Neural crest cell (in vitro differentiated cells): ENCODE measurements at places on chromosomes 13 and 19. TPM values are rescaled to one million over a fixed set of nuclear protein-coding genes. Genes with fewer than 3 reads are reported as not detected.

- H3K4me1 ChIP-seq = peaks cover 11% of the 10 kb centered on the region
- DNase-seq = no peak
- no peak overlapping the region for H3K4me3 ChIP-seq
- H3K27ac ChIP-seq = no peak overlapping the region
- no peaks in the 10 kb centered on the region for H3K27me3 ChIP-seq
- no peaks in the 10 kb centered on the region for H3K36me3 ChIP-seq
Observed at GRCh38 chr19:14349426-14349825, 31.8 kb upstream of the ADGRE5 start.

Gene BEST2
- not detected in 2 replicates for total RNA-seq

DNA sequence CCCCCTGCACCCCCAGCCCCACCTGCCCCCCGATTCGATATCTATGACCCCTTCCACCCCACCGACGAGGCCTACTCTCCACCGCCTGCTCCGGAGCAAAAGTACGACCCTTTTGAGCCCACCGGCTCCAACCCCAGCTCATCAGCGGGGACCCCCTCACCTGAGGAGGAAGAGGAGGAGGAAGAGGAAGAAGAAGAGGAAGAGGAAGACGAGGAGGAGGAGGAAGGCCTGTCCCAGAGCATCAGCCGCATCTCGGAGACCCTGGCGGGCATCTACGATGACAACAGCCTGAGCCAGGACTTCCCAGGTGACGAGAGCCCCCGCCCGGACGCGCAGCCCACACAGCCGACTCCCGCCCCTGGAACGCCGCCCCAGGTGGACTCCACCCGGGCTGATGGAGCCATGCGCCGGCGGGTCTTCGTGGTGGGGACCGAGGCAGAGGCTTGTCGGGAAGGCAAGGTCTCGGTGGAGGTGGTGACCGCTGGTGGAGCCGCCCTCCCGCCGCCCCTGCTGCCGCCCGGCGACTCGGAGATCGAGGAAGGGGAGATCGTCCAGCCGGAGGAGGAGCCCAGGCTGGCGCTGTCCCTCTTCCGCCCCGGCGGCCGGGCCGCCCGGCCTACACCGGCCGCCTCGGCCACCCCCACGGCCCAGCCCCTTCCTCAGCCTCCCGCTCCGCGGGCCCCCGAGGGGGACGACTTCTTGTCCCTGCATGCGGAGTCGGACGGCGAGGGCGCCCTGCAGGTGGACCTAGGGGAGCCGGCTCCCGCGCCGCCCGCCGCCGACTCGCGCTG, 9.2 kb downstream of the SCAF1 start:
- DNase-seq = no peak
- peaks cover 3% of the 10 kb centered on the region for H3K36me3 ChIP-seq
- no peak overlapping the region for H3K4me3 ChIP-seq
- H3K27ac ChIP-seq = no peak overlapping the region
- H3K27me3 ChIP-seq = no peaks in the 10 kb centered on the region
- H3K4me1 ChIP-seq = no peaks in the 10 kb centered on the region

Gene KIR2DL1
- not detected in 2 replicates for total RNA-seq

DNA sequence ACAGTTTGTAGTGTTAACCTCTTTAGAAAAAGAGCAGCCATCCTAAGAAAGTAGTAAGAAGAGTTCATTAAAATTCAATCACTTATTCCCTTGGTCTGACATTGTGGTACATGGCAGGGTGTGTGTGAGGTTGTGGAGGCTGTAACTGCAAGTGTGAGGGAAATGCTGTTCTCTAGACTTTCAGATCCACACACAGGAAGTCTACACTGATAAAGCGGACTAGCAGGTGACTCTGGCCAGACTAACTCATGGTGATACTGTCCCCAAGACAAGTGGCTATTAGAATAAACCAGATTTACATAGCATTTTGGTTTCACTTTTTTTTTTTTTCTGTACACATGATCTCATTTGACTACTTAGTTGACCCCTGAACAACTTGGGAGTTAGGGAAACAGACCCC, 10.0 kb downstream of the MTIF3 start:
- DNase-seq = no peak
- H3K27ac ChIP-seq = no peak overlapping the region
- no peaks in the 10 kb centered on the region for H3K4me1 ChIP-seq
- H3K36me3 ChIP-seq = peaks cover 10% of the 10 kb centered on the region

DNA sequence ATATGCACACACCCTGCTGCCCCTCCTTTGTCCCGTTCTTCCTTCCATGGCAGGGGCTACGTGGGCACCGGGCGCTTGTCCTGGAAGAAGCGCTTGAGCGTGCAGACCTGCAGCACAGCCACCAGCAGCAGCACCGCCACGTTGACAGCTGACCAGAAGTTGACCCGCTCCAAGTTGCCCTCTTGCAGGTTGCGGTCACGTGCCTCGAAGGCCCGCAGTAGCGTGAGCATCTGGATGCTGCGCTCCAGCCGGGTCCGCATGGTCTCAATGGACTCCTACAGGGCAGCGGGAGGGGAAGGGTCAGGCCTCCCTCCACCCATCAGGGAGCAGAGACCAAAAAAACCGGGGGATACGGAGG, 3.1 kb downstream of the TMED1 start:
- no peak for DNase-seq
- no peak overlapping the region for H3K4me3 ChIP-seq
- H3K27ac ChIP-seq = no peak overlapping the region
- peaks cover 10% of the 10 kb centered on the region for H3K36me3 ChIP-seq
- peaks cover 10% of the 10 kb centered on the region for H3K27me3 ChIP-seq

- H3K27ac ChIP-seq = no peak overlapping the region
- H3K4me3 ChIP-seq = peak overlapping the region; percentile 90
- peaks cover 23% of the 10 kb centered on the region for H3K4me1 ChIP-seq
- no peak for DNase-seq
Observed at GRCh38 chr19:12953799-12954611, 3.0 kb downstream of the GADD45GIP1 start.

GRCh38 chr13:49786401-49787008, 6.0 kb downstream of the KPNA3 start:
- peaks cover 49% of the 10 kb centered on the region for H3K4me1 ChIP-seq
- H3K4me3 ChIP-seq = peak overlapping the region; percentile 0
- no peak overlapping the region for H3K27ac ChIP-seq
- H3K27me3 ChIP-seq = no peaks in the 10 kb centered on the region
- no peak for DNase-seq

Gene IGFL3
- not detected in 2 replicates for total RNA-seq

GRCh38 chr13:109840201-109840892, 54.0 kb upstream of the IRS2 start:
- H3K4me1 ChIP-seq = peaks cover 18% of the 10 kb centered on the region
- no peaks in the 10 kb centered on the region for H3K36me3 ChIP-seq
- peaks cover 41% of the 10 kb centered on the region for H3K27me3 ChIP-seq
- no peak overlapping the region for H3K27ac ChIP-seq
- no peak for DNase-seq
- no peak overlapping the region for H3K4me3 ChIP-seq

DNA sequence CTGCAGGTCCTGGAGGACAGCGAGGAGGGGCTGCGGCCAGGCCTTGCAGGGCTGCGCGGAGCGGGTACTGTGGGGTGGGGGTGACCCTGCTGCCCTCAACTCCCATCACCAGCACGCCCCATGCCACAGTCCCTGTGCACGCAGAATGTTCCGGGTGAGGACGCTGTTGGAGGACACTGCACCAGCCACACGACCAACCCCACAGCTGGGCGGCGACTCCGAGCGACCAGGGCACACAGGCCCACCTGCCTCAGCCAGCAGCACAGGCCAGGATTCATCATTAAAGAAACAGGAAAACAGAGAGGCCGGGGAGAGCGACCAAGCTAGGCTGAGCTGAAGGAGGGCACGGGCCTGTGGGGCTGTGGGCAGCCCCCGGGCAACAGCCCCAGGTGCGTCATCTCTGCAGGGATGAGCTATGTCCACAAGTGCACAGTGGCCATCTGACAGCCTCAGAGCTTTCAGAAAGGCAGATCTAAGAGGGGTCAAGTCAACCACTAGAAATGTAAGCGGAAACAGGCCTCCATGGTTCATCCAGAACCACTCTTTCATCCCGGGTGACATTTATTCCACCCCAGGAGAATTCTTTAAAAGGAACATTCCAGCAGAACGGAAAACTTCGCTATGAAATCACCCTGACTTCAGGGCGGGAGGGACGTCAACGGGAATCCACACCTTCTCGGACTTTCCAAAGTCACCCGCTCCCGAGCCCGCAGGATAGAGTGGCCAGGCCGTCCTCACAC, 1.5 kb downstream of the GAS6 start:
- DNase-seq = no peak
- H3K27ac ChIP-seq = no peak overlapping the region
- H3K4me1 ChIP-seq = peaks cover 56% of the 10 kb centered on the region

DNA sequence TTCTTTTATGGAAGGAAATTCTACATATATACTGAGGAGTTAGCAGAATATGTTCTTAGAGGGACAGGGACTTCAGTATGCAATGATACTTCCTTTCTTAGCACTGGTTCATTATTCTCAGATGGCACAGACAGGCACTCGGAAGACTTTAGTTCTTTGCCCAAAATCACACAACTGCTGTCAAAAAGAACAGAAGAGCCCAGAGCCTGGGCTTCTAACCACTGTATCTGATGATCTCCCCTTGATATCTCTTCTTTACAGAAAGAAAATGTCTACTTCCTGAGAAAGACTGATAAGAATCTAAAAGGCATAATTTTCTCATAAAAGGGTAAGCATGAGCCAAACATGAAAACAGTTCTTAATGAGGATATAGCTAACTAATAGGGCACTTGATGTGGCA, 2034.2 kb upstream of the PRR20A start:
- no peaks in the 10 kb centered on the region for H3K27me3 ChIP-seq
- no peak overlapping the region for H3K4me3 ChIP-seq
- H3K27ac ChIP-seq = no peak overlapping the region
- DNase-seq = no peak
- H3K36me3 ChIP-seq = no peaks in the 10 kb centered on the region
- H3K4me1 ChIP-seq = no peaks in the 10 kb centered on the region

GRCh38 chr13:73989244-73989843, 144.9 kb downstream of the KLF12 start:
- H3K27ac ChIP-seq = peak overlapping the region; percentile 6

GRCh38 chr19:21519488-21519887, 14.1 kb downstream of the ZNF429 start:
- no peak for DNase-seq
- H3K4me1 ChIP-seq = no peaks in the 10 kb centered on the region
- H3K36me3 ChIP-seq = peaks cover 67% of the 10 kb centered on the region
- H3K27me3 ChIP-seq = no peaks in the 10 kb centered on the region
- H3K4me3 ChIP-seq = no peak overlapping the region

- H3K27me3 ChIP-seq = no peaks in the 10 kb centered on the region
- no peak overlapping the region for H3K4me3 ChIP-seq
- H3K27ac ChIP-seq = no peak overlapping the region
- no peaks in the 10 kb centered on the region for H3K4me1 ChIP-seq
Observed at GRCh38 chr13:80509264-80509663, 168.3 kb upstream of the SPRY2 start.

Gene ZNF559
- total RNA-seq = 24.0 and 26.5 TPM in 2 replicates

Gene C5AR2
- not detected in 2 replicates for total RNA-seq

DNA sequence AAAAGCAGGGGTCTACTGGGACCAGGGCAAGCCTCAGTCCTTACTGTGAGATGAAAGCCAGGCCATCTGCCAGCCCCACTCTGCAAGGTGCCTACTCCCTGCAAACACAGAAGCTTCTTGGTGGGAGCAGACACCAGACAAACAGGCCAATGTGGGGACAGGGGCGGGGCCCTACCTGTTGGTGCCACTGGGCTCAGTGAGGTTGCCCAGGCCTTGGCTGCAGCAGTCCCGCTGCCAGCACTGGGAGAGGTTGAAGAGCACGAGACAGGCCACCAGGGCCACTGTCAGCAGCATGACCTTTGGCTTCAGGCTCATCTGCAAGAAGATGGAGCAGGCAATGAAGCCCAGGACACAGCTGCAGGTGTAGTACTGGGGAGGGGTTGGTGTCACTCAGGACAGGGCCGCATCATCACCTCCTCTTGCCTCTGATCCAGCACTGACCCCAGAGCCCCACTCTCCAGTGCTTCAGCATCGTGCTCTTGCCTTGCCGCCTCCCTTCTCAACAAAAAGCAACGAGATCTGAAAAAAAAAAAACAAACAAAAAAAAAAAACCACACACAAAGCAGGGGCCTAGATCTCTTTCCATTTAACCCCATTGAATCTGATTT, 72.6 kb downstream of the NBEA start:
- no peak overlapping the region for H3K27ac ChIP-seq
- peaks cover 2% of the 10 kb centered on the region for H3K36me3 ChIP-seq
- H3K4me3 ChIP-seq = no peak overlapping the region
- no peak for DNase-seq
- no peaks in the 10 kb centered on the region for H3K27me3 ChIP-seq

Gene KCNRG
- 1.1 and 1.4 TPM in 2 replicates for total RNA-seq

DNA sequence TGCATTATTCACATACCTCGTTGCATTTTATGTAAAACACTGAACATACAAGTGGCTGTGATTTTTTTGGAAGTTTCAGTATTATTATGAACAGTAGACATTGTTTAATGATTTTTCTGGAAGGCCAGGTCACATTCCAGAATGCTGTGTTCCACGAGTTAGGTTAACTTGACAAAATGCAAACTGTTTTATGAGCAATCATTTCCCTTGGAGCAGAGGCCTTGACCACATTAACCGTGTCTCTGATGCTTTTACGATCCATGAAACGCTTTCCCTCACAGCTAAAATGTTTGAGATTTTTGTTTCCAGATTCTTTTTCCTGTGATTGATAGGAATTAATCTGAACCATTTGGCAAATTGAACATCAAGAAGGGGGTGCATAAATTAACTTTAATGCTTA, 57.8 kb downstream of the MBNL2 start:
- H3K4me1 ChIP-seq = peaks cover 22% of the 10 kb centered on the region
- no peak for DNase-seq
- no peak overlapping the region for H3K4me3 ChIP-seq

DNA sequence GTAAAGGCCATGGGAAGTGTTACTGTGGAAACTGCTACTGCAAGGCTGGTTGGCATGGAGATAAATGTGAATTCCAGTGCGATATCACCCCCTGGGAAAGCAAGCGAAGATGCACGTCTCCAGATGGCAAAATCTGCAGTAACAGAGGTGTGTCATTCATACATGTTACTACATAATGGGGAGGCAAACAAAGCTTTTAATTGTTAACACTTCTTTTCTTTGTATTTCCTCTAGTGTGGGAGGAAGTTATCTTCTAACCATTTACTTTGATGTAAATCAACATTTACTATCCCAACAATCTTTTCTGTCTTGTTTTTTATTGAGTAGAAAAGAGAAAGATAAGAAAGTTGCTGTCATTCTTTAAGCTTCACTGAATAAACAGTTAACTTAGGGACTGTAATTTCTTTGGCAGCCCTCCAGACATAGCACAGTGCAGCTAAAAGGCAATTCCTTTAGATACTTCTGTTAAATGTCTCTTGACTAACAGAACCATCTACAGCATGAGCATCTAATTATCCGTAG, 126.9 kb downstream of the ITGBL1 start:
- DNase-seq = no peak
- no peaks in the 10 kb centered on the region for H3K36me3 ChIP-seq
- peaks cover 8% of the 10 kb centered on the region for H3K4me1 ChIP-seq
